ENCODE measurements at places on chromosomes 12 and 14. TPM values are rescaled to one million over a fixed set of nuclear protein-coding genes. Genes with fewer than 3 reads are reported as not detected.

The DTD2 gene
- 39.1 TPM for total RNA-seq

DNA sequence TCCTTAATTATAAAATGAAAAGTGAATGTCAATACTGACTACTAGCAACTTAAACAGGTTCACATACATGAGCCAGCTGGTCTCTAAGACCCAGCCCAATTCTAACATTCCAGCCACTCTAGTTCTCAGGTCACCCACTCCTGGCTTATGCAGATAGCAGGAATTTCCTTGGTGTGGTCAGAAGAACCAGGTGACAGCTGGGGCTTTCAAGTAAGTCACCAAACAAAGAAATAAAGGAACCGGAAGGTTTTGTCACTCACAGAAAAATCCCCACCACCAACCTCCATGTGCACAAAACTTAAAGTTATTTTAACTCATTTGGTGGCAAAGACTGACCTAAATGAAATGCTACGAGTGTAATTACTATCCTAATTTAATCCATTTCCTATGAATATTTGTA is 129.6 kb upstream of the CDKN3 start:
- DNase-seq: no peak

- DNase-seq: no peak
These were observed 51.0 kb downstream of the SPTLC2 start for GRCh38 chr14:77565289-77565993.

GRCh38 chr14:86364634-86365033 is 834.7 kb downstream of the FLRT2 start:
- DNase-seq: no peak

- DNase-seq: no peak
These were observed 178.6 kb downstream of the ADGRD1 start for GRCh38 chr12:131132118-131132892.

- DNase-seq: no peak
These were observed 27.5 kb downstream of the P2RX4 start for GRCh38 chr12:121237415-121237814.

The BMP4 gene
- 46.3 TPM for total RNA-seq

The BEST3 gene
- total RNA-seq: 4.4 TPM

The NOVA1 gene
- 31.6 TPM for total RNA-seq

DNA sequence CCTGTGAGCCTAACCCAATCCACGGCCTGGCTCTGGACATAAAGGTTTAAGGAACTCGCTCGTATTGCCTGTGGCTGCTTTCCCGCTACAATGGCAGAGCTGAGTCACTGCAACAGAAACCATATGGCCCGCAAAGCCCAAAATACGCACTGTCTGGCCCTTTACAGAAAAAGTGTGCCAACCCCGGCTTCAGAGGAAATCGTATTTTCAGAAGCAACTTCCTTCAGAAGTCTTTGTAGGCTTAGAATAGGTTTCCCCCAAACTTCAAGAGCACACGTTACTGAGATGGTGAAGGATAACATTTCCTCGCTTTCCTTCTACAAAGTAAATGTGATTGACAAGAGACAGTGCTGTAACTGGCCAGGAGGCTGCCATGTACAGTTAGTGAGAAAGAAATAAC is 34.8 kb upstream of the TESC start:
- no peak for DNase-seq

GRCh38 chr12:73057428-73057827 is 785.3 kb downstream of the TRHDE start:
- DNase-seq: no peak
